Activated T-helper 1 cell treated with anti-CD3 and anti-CD28 coated beads, Interleukin-12 subunit alpha, Interleukin-12 subunit beta, Interleukin-2, Interleukin-4 antibody, amounts not matched to agents 30 ng/mL and 10 ng/mL and 1 ng/mL, durations not matched to agents 14 hours and 24 hours and 36 hours (primary cell): ENCODE measurements at places on chromosomes 7 and 10. TPM values are rescaled to one million over a fixed set of nuclear protein-coding genes. Genes with fewer than 3 reads are reported as not detected.

The IGFBP1 gene
- not detected in 2 replicates for total RNA-seq

The INTS15 gene
- total RNA-seq: 44.6 and 46.6 TPM in 2 replicates

The FAM237B gene
- total RNA-seq: not detected in 2 replicates

The LIPF gene
- total RNA-seq: not detected in 2 replicates

The JCAD gene
- total RNA-seq: 0.15 and 0.31 TPM in 2 replicates

The SSC4D gene
- total RNA-seq: 0.64 and 0.73 TPM in 2 replicates

The SEMA3C gene
- not detected in 2 replicates for total RNA-seq

The MSMB gene
- total RNA-seq: not detected in 2 replicates

The SHTN1 gene
- not detected in 2 replicates for total RNA-seq

The CCDC3 gene
- total RNA-seq: 0.13 TPM in 1 of 2 replicates, not detected in the other

The ASAH2B gene
- 2.9 and 4.0 TPM in 2 replicates for total RNA-seq

The SH2D4B gene
- total RNA-seq: 0.18 and 0.20 TPM in 2 replicates

The C7orf57 gene
- total RNA-seq: 0.10 and 0.31 TPM in 2 replicates

The CLRN3 gene
- not detected in 2 replicates for total RNA-seq

The ANXA8L1 gene
- not detected in 2 replicates for total RNA-seq

The ZNF680 gene
- total RNA-seq: 8.5 and 12.2 TPM in 2 replicates

The CALHM1 gene
- not detected in 2 replicates for total RNA-seq

The SCART1 gene
- 1.2 and 1.5 TPM in 2 replicates for total RNA-seq

The PCBD1 gene
- 49.3 and 49.5 TPM in 2 replicates for total RNA-seq

The TFEC gene
- not detected in 2 replicates for total RNA-seq

The ADIRF gene
- total RNA-seq: not detected in 2 replicates

The TMEM196 gene
- not detected in 2 replicates for total RNA-seq

The CCAR1 gene
- 102 and 106 TPM in 2 replicates for total RNA-seq

The DAGLB gene
- 20.3 and 22.8 TPM in 2 replicates for total RNA-seq

The EIF5AL1 gene
- 0.34 and 0.59 TPM in 2 replicates for total RNA-seq

The TMEM176A gene
- total RNA-seq: not detected in 2 replicates

The CYP26C1 gene
- not detected in 2 replicates for total RNA-seq

The COL13A1 gene
- not detected in 2 replicates for total RNA-seq

The IL15RA gene
- 23.4 and 24.4 TPM in 2 replicates for total RNA-seq

The IMPDH1 gene
- total RNA-seq: 91.7 and 95.8 TPM in 2 replicates

The PTPN20 gene
- total RNA-seq: 0.21 TPM in 1 of 2 replicates, not detected in the other

The TDRD1 gene
- 0.10 and 0.13 TPM in 2 replicates for total RNA-seq

The KNDC1 gene
- total RNA-seq: 0.22 and 0.54 TPM in 2 replicates

The RNF32 gene
- total RNA-seq: 2.1 and 2.2 TPM in 2 replicates

The IDE gene
- 43.4 and 54.5 TPM in 2 replicates for total RNA-seq

The TMEM229A gene
- total RNA-seq: not detected in 2 replicates

The ASB10 gene
- total RNA-seq: not detected in 2 replicates

The UTF1 gene
- 0.17 TPM in 1 of 2 replicates, not detected in the other for total RNA-seq

The C10orf88 gene
- 11.8 and 14.1 TPM in 2 replicates for total RNA-seq

The SYNPO2L gene
- 0.03 TPM in 1 of 2 replicates, not detected in the other for total RNA-seq

The SEMA3E gene
- total RNA-seq: not detected in 2 replicates
